Caco-2 (cell line): ENCODE measurements at places on chromosomes 3 and 15. TPM values are rescaled to one million over a fixed set of nuclear protein-coding genes. Genes with fewer than 3 reads are reported as not detected.

GRCh38 chr15:87167055-87167454, 1087.4 kb downstream of the AGBL1 start:
- no peak for DNase-seq

DNA sequence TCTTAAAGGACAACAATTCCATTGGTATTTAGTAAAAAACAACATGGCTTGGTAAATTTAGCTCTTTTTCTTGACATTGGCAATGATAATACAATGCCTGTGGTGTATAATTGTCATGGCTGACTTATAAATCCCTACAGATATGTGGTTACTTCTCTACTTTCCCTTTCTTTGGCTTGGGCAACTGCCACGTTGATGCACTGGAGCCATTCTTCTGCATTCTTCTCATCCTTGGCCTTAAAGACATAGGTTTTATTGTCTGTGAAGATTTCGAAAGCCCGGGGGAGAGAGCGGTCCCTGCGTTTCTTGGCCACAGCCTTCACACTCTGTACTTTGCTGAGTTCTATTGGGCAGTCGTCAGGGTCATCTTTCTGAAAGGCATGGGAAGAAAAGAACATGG, 101.1 kb upstream of the CCNL1 start:
- no peak for DNase-seq

- no peak for DNase-seq
These were observed 462 bp downstream of the EDEM1 start for GRCh38 chr3:5187920-5188418.

DNA sequence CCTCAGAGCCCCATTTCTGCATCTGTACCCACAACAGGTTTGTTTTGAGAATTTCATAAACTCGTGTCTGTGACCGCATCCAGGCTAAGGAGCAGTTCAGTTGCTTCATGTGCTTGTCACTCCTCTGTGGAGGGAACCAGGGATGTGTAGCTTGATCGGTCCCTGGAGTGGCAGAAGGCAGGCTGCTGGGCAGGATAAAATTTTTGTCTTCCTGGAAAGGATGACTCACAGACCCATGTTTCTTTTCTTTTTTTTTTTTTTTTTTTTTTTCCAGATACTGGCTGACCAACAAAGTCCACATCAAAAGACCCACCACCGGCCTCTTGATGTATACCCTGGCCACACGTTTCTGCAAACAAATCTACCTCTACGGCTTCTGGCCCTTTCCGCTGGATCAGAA, 70.1 kb downstream of the ST8SIA2 start:
- DNase-seq, result no peak

DNA sequence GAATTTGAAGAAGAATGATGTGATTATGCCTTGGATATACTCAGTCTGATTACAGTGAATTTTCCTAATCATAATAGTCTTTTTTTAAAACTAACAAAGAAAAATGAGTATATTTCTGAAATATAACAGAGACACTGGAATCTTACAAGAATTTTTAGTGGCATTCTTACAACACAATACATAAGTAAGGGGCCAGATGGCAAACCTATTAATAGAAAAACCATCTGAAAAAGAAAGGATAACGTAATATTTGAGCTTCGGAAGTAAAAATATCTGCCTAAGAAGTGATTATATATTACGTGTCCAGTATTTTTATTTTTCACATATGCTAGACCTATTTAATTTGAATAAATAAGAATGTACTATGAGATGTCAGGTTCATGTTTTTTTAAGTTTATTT, 452.8 kb downstream of the NAALADL2 start:
- no peak for DNase-seq

DNA sequence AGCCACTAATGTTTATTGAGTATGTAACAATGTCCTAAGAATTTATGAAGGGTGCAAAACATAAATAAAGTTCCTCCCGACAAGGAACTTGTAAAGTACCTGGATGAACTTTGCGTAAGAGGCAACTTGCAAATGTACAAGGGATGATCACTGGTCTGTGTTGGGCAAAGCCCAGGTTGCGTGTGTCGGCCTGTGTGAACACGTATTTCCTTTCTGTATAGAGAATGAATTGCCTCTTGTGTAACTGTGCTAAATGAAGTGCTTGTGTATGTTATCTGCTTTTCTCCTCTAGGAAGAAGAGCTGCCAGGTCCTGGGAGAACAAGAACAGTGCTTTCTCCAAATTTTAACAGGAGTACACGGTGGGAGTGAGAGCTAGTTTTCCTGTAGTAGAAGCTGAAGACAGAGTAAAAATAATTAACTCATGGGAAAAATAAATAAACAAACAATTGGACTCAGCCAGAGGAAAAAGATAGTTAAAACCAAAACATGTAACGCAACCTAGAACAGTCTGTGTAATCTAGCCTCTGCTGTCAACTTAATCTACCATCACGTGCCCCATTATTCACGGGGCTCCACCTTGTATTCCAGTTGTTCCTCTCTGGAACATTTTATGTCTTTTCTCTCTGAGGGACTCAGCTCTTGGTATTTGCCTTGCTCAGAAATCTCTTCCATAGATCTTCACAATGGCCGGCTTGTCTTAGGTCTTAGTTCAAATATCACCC, 83.7 kb upstream of the RASGRP1 start:
- DNase-seq, result no peak

GRCh38 chr15:50251638-50252182, 13.8 kb downstream of the HDC start:
- no peak for DNase-seq

- no peak for DNase-seq
These were observed 975.5 kb upstream of the CFAP20DC start for GRCh38 chr3:60025096-60026050.

DNA sequence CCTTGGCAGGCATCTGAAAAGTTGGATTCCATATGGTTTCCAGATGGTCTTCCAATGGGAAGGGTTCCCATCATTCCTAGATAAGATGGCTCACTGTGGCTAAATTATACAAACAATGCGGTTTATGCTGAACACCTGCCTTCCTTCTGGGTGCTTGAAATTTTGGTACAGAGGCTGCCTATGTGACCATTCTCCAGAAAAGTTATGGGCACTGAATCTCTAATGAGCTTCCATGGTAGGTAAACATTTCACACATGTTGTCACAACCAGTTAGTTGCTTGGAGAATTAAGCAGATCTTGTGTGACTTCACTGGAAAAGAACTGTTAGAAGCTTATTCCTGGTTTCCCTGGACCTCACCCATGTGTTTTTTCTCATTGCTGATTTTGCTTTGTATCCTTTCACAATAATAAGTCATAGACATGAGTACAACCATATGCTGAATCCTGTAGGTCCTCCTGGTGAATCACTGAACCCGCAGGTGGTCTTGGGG, 30.1 kb downstream of the PLOD2 start:
- no peak for DNase-seq

DNA sequence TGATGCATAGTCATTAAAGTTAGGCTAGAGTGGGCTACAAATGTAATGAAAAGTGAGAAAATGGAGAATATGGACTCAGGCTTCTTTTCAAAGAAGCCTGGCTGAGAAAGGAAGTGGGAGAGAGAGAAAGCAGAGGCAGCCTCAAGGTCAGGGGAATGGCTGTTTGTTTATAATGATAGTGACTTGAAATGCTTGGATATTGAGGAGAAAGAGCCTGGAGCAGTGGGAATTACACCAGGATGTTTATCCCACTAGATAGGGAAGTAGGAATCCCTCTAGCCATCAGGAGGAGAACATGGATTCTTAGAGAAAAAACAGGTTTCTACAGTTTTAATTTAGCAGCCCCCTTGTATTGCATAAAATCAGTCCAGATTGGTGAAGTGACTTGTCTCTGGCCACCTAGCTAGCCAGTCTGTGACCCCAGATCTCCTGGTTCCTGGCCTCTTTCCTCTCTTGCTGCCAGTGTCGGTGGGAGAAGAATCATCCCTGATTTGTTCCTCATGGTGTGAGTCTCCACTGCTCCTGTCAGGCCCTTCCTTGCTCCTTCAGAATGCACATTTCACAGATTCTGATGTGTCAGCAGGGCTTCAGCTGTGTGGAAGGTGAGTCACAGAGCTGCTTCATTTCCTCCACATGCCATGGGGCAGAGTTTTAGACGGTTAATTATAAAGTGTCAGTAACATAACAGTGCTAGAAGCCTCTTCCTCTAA, 32.9 kb downstream of the SEMA6D start:
- DNase-seq, result no peak

DNA sequence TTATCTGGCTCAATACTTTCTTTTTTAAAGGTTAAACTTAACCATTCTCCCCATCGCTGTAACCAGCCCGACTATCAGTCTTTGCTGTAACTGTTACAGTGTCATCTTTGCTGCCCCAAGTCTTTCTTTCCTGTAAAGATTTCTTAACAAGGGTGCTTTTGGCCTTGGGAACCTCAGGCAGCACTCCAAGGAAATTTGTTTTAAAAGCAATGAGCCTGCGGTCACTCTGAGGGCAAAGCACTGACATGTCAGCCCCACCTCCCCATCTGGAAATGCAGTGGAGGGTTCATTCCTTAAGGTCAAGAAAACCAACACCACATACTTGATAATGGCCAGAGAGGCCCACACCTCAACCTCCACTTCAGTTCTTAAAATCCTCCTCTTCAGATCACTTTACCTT, 3.2 kb downstream of the TRANK1 start:
- DNase-seq, result no peak

GRCh38 chr3:95134693-95135413, 1072.0 kb downstream of the NSUN3 start:
- no peak for DNase-seq

The SMARCC1 gene
- 128 and 139 TPM in 2 replicates for total RNA-seq

The RLBP1 gene
- not detected in 2 replicates for total RNA-seq

The LTK gene
- total RNA-seq, result 8.5 and 10.9 TPM in 2 replicates

The DUOXA1 gene
- total RNA-seq, result 0.39 TPM in 1 of 2 replicates, not detected in the other
